ENCODE measurements at places on chromosomes 16 and 17.

DNA sequence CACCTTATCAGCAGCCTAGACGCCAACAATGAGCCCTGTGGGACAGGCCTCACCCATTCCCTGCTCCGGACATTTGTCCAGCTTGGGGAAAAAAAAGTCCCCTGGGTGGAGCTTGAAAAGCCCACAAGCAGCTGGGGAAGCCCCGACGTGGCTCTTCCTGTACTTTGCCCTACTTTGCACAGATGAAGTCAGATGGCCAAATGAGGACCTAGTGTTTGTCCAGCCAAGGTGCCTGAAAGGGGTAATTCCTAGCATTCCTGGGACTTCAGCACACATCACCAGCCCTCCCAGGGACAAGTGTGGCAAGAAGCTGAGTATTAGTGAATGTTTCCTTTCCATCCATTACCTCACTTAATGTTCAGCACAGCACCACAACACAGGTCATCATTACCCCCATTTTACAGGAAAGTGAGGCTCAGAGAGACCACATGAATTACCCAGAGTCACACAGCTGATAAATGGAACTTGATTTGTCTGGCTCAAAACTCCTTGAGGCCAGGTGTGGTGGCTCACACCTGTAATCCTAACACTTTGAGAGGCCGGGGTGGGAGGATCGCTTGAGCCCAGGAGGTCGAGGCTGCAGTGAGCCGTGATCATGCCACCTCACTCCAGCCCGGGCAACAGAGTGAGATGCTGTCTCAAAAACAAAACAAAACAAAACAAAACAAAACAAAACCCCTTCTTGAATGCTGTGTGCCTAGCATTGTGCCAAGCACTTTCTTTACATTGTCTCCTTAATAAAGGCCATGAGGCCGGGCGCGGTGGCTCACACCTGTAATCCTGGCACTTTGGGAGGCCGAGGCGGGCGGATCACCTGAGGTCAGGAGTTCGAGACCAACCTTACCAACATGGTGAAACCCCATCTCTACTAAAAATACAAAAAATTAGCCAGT lies 19.9 kb upstream of the PLLP start:
- DNase-seq, result no peak

GRCh38 chr17:42214156-42214555 lies 19.9 kb upstream of the GHDC start:
- no peak for DNase-seq

DNA sequence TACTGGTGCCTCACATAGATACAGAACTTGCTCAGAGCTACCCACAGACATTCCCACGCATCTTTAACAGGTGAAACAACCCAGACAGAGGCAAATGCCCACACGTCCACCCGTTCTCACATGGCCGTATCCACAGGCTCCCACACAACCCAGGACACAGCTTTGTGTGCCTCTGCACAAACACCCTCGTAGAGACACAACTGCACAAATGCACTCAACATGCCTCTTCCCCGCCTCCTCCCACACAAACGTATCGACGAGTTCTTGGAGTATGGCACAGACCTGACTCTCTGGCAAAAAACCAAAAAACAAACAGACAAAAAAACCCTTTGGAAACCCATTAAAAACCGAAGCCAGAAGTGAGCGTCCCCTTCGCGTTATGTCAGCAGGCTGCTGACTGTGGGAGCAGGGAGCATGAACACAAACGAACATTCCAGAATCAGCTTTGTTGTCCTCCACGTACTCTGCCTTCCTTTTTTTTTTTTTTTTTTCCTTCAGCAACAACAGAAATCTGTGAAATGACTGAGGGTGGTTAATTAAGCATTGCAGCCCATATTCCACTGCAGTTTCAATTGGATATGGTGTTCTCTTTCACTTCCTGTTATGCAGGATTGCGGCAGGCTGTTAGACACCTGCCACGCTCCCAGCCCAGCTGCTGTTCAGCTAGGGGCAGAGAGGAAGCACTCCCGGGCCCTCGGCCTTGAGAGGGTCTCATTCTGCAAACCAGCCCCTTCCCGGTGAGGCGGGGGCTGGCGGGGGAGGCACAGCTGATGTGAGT lies 313.7 kb downstream of the MAF start:
- peak; percentile 49 for DNase-seq

DNA sequence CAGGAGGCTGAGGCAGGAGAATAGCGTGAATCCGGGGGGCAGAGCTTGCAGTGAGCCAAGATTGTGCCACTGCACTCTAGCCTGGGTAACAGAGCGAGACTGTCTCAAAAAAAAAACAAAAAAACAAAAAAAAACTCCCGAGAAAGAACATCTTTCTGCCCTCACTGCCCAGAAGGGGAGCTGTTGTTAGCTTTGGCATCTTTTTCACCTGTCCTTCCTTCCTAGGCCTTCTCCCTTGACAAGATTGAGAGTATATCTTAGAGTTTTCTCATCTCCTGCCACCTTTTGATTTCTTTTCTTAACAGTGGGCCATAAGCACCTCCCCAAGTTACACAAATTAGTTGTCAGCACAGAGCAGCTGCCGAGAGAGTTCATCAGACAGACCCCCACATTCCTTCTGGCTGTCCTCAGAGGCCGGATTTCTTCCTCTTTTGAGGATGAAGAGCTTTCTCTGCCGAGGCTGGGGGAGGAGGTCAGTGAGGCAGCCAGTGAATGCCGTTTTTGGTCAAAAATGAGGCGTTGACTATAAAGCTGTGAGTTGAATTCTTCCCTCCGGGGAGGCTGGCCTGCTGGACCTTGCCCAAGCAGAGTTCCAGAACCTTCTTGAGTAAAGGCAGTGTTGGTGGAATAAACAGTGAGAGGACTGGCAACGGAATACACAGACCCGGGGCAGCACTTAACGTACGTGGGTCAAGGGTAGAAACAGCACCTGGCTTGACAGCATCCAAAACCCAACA lies 127.0 kb downstream of the ABCC6 start:
- DNase-seq, result no peak

- no peak for DNase-seq
Observed at GRCh38 chr17:19408346-19408710, 2.7 kb upstream of the RNF112 start.

- DNase-seq, result no peak
Observed at GRCh38 chr16:22728167-22728836, 85.7 kb upstream of the HS3ST2 start.

DNA sequence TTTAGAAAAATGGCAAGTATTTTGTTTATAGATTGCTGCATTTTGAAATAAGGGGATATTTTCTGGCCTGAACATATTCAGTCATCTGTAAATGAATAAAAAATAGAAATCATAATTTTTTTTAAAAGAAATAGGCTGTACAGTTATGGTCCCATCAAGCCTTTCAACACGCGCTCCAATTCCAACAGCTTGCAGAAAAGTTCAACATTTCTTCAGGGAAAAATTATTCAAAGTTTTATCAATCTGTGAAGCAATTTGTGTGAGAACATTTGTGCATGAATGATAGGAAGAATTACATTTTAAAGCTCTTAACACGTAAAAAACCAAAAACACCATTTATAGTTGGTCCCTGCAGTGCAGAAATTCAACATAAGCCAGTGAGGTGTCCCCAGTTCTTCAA lies 50.7 kb upstream of the SLC25A19 start:
- DNase-seq, result no peak

GRCh38 chr16:89246903-89247733 lies 29.6 kb downstream of the ZNF778 start:
- DNase-seq, result peak; percentile 98

DNA sequence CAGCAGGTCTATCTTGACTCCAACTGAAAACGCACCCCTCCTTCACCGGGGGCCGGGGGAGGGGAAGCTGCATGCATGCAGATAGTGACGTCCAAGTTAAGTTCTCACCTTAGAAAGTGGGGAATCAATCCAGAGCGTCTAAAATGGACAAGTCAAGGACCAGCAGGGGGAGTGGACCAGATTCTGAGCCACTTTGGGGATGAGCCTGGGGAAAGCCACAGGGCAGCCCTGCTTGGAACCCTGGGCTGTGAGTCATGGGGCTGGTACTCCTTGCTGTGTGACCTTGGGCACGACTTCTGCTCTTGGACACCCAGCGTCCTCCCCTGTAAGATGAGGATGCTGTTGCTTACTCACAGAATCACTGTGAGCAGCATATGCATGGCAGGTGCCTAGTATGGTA lies 9.1 kb downstream of the TNFRSF13B start:
- DNase-seq, result no peak

DNA sequence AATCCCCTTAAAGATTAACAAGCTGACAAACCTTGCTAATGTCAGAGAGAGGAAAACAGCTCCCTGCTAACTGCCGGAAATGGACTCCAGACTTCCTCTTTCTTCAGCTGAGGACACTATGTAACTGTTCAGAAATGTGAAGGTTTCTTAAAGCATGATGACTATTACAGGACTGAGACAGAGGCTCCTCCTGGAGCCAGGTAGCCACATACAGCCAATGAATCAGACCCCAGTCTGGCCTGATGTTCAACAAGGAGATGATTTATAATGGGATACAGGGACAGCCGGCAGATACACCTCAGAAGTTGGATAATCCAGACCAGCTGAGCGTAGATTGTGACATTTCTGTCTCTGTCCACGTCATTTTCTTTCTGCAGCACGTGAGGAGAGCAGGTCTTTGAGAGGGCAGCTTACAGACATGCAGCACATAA lies 216.2 kb downstream of the HS3ST3A1 start:
- DNase-seq, result no peak

- no peak for DNase-seq
Observed at GRCh38 chr17:41434005-41434404, 6.8 kb downstream of the KRT38 start.

GRCh38 chr16:1590930-1591705 lies 20.8 kb downstream of the IFT140 start:
- no peak for DNase-seq

GRCh38 chr17:1473170-1473569 lies 17.1 kb upstream of the CRK start:
- DNase-seq, result peak; percentile 27

- peak; percentile 60 for DNase-seq
Observed at GRCh38 chr17:78925234-78925633, at the start of gene TIMP2. TIMP2 (minus strand) TSS chr17:78925387; CDS start chr17:78925088, 299 bp downstream.

DNA sequence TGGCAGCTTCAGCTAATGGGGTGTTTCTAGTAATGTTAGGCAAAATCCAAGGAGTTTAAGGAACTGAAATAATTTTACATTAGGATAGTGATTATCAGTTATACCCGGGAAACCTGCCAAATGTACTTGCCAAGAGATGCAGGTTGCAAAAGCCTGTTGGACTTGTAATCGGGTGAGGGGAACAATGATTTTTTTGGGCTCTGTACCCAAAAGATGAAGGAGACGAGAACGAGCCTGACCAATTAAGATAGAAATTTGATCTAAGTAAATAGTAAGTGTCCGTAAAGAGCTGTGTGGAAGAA lies 56.3 kb upstream of the ARL4D start:
- no peak for DNase-seq

DNA sequence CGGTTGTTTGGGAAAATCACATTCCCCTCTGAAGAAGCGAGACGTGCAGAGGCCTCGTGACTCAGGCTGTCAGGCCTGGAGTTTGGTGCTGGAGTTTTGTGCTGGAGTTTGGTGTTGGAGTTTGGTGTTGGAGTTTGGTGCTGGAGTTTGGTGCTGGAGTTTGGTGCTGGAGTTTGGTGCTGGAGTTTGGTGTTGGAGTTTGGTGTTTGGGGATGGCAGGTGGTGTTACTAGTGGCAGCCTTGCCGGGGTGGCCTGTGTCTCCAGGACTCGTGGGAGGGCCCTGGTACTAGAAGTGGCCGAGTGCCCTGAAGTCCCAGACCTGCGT lies 12.6 kb downstream of the TBC1D24 start:
- no peak for DNase-seq

- DNase-seq, result peak; percentile 14
Observed at GRCh38 chr17:7867881-7868329, 10.1 kb downstream of the CYB5D1 start.

DNA sequence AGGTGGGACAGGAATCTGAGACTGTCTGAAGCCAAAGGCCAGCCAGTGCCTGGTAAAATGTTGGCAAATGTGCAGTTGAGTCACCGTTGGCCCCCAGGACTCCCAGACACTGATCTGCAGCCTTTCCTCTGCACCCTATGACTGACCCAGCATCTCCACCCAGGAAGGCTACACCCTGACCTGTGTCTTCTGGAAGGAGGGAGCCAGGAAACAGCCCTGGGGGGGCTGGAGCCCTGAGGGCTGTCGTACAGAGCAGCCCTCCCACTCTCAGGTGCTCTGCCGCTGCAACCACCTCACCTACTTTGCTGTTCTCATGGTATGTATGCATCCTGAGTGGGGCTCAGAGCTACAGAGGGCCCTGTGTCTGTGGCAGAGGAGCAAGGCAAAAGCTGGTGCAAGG lies 24.0 kb downstream of the ADGRG5 start:
- no peak for DNase-seq

GRCh38 chr17:75763613-75764416 lies 1.2 kb downstream of the GALK1 start:
- no peak for DNase-seq

DNA sequence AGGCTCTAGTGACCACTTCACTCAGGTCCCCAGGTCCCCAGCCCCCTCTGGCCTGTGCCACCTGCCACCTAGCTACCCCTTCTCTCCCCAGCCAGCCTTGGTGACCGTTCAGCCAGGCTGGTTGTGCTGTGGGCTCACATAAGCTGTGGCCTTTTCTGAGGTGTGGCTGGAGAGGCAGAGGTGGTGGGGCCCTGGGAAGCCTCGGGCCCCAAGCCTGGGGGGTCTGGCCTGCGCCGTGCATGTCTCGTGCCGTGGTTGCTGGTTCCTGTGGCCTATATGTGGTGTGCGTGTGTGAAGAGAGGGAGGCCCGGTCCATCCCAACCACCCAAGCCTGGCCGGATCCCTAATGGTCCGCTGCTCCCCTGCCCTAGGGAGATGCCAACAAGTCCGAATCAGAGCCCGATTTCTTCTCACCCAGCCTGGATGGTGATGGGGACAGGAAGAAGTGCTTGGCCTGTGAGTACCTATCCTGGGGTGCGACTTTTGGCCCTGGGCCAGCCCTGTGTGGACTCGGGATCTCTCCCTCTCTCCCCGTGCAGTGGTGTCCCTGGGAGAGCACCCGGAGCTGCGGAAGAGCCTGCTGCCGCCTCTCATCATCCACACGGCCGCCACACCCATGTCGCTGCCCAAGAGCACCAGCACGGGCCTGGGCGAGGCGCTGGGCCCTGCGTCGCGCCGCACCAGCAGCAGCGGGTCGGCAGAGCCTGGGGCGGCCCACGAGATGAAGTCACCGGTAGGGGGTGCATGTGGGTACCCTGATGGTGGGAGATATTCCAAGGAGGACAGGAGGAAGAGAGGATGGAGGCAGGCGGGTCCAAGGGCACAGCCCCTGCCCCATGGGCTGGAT lies 35.9 kb downstream of the CACNA1G start:
- DNase-seq, result peak; percentile 10

- DNase-seq, result no peak
Observed at GRCh38 chr16:55434000-55434399, 45.0 kb upstream of the MMP2 start.

- DNase-seq, result no peak
Observed at GRCh38 chr17:47704116-47704515, 10.2 kb downstream of the TBKBP1 start.

DNA sequence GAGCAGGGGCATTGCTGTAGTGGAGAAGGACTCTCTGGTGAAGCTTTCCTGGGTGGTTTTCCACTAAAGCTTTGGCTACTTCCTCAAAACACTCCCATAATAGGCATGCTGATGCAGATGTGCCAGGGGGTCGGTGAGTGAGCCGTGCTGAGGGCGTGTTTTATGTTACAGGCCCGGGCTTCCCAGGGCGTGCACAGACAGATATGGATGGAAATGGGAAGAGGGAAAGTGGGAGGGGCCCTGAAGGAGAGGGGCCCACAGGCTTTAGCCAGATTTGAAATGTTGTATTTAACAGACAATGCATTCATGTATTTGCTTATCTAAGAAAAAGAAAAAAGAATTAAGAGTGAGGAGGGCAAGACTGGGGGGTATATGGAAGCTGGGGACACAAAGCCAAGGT lies 56.3 kb downstream of the IL21R start:
- DNase-seq, result no peak

GRCh38 chr17:3903051-3903825 lies 10.4 kb upstream of the CAMKK1 start:
- no peak for DNase-seq
